ENCODE measurements at places on chromosomes 3 and 15.

GRCh38 chr15:100890051-100890720 is 10.6 kb downstream of the ALDH1A3 start:
- no peak for DNase-seq

- peak; percentile 16 for DNase-seq
These were observed 27.6 kb downstream of the XYLB start for GRCh38 chr3:38374221-38374620.

GRCh38 chr15:27017168-27017809 is 46.3 kb downstream of the GABRG3 start:
- DNase-seq = peak; percentile 6

- DNase-seq = no peak
These were observed 188.3 kb upstream of the ARL6 start for GRCh38 chr3:97576221-97576620.

DNA sequence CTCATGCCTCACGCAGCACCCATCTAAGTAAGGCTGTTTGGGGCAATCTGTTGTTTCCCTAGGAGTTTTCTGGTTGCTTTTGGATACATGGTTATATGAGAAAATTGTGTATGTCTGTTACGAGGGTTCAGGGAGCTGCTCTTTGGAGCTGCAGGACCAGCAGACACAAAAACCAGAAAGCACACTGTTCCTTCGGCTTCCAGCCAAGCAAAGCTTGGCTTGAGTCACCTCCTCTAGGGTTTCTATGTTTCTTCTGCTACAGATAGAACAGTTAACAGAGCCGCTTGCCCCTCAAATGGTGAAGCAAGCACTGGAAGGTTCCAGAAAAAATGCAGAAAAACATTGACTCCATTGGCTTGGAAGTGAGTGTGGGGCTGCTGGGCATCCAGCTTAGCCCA is 49.2 kb upstream of the CTDSPL start:
- no peak for DNase-seq

DNA sequence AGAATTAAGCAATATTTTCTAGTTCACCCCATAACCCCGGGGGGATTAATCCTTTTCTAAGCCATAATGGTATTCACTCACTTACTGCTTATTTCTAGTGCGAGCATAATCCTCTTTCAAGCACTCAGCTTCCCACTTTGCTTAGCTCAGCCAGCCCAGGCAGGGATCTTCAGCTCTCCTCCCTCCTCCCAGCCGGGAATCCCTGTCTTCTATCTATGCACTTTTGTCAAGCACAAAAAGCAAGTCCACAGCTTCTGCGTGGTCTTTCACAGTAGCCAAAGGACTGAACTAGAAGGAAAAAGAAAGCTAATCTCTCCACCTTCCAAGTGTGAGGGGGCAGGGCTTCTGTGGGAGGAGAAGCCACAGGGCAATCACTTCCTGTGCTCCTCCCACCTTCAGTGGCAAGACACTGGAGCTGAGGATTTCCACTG is 62.8 kb downstream of the PEX5L start:
- DNase-seq = no peak

- DNase-seq = no peak
These were observed 11.3 kb upstream of the MANF start for GRCh38 chr3:51373658-51374421.

DNA sequence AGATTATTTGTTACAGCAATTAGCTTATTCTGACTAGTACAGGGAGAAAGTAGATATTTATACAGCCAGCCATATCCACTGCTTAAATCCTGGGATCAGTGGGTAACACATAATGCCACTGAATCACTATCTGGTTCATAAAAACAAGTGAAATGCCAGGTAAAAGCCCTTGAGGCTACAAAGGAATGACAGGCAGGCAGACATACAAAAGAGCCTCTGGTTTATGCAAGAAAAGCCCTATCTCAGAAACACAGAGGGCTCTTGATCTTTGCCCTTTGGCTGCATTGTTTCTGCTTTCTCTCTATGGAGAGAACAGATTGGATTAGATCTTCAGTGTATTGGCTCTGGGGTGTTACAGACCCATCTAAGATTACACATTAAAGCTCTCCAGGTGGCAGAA is 115.4 kb upstream of the GADL1 start:
- no peak for DNase-seq

- no peak for DNase-seq
These were observed 47.9 kb upstream of the OSBPL11 start for GRCh38 chr3:125643172-125643571.

GRCh38 chr3:66997560-66998112 is 471 bp upstream of the KBTBD8 start:
- no peak for DNase-seq

DNA sequence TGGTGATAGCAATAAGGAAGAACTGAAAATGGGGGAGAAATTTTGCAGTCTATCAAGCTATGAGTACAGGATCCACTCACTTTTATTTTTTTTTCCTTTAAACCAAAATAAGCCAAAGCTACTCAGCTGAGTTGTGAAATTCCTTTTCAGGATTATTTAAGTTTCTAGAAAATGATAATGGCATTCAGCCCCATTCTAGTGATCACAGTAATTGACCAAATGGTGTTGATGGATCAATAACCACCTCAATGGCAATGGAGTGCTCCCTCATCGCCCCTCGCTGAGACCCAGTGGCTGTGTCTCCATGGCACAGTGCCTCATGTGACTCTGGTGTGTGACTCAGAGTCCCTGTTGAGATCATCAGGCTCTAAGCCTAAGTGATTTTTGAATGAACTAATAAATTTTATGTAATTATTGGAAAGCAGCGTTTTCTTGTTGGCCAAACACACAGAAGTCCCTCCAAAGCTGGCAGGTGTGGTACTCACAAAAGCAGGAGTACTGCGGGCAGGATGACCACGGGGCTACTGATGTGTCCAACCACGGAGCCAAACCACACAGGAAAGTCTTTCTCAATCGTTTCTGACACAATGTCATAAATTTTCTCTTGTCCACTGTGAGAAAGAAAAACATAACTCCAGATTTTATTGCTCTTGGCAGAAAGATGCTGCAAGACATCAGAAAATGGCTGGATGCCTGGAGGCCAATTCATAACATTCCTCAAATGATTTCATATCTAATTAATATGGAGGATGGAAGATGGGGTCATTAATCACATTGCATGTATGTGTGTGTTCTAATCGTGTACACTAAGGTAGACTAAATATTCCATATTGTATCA is 14.4 kb upstream of the STARD5 start:
- DNase-seq = no peak

DNA sequence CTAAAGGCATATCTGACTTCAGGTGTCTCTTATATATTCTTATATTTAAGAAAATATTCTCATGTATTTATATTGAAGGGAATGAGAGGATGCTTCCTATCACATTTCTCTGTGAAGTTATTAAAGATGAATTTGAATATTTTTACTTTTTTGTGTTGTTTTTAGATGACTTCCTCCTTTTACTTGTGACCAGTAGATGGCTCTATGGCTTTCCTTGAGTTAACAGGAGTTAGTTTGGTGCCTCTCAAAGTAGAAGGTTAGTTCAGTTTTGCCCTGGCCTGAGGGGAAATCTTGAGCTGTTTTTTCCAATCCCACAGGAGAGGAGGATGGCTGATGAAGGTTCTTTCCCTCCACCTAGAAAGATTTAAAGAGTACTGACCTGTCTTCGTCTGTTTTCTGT is 80.7 kb downstream of the SQOR start:
- no peak for DNase-seq

DNA sequence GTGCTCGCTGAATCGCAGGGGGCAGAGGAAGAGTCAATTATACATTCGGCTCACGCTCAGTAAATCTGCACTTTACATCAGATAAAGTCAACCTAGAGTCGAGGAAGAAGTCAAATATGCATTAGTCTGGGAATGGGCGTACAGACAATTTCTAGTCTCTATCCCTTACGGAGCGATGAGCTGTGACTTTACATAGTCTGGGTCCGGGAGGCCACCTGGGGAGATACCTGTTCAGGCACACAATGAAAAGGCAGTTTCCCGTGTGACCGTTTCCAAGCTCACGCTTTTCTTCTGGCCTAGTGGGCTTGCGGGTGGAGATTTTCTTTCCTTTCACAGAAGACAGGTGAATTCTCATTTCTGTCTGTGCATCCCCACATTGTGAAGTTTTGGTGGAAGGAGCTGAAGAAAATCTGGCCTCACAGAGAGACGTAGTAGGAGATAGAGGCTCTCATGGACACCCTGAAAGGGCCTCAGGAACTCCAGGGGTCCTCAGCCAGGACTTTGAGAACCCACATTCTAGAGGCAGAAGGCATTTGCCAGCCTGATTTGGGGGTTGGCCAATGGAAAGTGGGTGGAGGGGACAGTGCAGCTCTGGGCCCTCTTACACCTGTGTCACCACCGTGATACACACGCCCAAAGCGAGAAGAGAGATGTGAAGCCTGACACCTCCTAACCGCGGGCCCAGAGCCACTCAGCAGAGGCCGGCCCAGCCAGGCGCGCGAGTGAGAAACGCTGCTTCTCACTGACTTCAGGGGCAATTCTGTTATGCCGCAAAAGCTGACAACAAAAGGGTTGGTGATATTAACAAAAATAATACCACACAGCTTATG is 10.7 kb upstream of the OCA2 start:
- no peak for DNase-seq

DNA sequence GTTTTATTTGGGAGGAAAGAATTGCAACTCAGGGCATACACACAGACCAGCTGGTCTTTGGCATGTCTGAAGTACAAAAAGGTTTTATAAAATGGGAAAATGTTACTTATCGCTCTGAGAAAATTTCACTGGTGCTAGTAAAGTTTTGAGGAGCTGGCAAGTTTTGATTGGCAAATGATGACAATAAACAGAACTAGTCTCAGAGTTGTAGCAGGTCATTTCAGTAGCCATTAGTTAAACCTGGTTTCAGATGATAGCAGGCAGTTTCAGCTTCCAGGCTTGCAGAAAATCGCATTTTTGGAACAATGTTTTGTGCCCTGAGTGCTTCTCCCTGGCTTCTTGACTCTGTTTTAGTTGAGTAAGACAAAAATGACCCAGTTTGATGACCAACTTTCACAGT is 10.7 kb downstream of the B2M start:
- no peak for DNase-seq

GRCh38 chr3:133837487-133838295 is 32.1 kb downstream of the SRPRB start:
- no peak for DNase-seq

DNA sequence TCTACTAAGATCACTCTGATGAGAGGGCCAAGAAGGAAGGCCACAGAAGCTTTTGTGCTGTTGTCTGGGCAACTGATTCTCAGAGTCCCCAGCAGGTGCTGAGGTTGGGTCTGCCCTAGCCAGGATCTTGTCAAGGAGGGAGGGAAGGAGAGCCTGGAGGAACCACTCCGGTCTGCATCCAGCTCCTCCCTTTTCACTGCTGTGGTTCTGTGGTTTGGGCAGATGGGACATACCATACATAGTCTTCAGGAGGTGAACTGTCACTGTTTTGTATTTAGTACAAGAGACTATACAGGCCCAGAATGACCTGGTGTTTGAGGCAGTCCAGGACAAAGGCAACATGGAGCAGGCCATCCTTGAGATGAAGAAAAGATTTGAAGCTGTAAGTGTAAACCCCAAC is 21.9 kb downstream of the C3orf62 start:
- no peak for DNase-seq

GRCh38 chr3:10748040-10748439 is 68.0 kb upstream of the SLC6A11 start:
- no peak for DNase-seq

GRCh38 chr3:65713016-65713415 is 325.7 kb downstream of the MAGI1 start:
- no peak for DNase-seq

DNA sequence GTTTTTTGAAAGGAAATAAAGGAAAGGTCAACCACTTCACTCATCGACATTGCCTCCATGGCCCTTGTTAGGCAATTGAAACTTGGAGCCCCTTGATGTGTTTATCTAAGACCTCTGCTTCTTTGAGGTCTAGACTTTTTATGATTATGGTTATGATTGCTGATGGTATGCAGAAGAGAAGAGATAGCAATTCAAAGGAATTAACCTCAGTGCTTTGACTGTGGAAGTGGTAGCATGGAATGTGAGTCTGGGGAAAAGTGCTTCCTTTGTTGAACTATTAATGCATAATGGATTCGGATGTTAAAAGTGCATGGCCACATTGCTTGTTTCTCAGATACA is 46.1 kb downstream of the FNDC3B start:
- no peak for DNase-seq

- DNase-seq = no peak
These were observed 402.4 kb downstream of the RBMS3 start for GRCh38 chr3:29683018-29683993.

DNA sequence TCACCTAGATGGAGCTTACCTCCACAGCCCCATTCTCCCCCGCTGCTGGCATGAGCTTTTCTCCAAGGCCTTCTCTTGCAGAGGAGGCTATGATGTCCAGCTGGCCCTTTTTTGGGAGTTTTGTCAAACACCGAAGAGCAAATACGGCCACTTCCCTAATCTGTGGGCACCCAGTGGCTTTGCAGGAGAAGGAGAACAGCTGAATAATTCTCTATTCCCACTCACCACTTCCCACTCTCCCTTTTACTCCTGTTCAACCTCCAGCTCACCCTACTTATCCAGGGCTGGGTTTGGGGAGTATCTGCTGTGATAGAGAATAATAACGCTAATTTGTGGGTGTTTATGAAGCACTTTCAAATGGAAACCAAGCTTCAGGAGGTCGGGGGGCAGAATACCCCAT is 93.0 kb downstream of the AAGAB start:
- DNase-seq = no peak

Data from stimulated activated CD4-positive, alpha-beta T cell treated with anti-CD3 and anti-CD28 coated beads, Interleukin-12 subunit alpha, Interleukin-12 subunit beta, amount 100 ng/mL, for 48 hours (primary cell).